Naive B cell (primary cell): ENCODE measurements at places on chromosomes 16 and 17.

- DNase-seq, result no peak
These were observed 135.7 kb upstream of the HS3ST2 start for GRCh38 chr16:22678311-22678710.

GRCh38 chr17:17712268-17712924 lies 31.1 kb downstream of the RAI1 start:
- DNase-seq, result no peak

DNA sequence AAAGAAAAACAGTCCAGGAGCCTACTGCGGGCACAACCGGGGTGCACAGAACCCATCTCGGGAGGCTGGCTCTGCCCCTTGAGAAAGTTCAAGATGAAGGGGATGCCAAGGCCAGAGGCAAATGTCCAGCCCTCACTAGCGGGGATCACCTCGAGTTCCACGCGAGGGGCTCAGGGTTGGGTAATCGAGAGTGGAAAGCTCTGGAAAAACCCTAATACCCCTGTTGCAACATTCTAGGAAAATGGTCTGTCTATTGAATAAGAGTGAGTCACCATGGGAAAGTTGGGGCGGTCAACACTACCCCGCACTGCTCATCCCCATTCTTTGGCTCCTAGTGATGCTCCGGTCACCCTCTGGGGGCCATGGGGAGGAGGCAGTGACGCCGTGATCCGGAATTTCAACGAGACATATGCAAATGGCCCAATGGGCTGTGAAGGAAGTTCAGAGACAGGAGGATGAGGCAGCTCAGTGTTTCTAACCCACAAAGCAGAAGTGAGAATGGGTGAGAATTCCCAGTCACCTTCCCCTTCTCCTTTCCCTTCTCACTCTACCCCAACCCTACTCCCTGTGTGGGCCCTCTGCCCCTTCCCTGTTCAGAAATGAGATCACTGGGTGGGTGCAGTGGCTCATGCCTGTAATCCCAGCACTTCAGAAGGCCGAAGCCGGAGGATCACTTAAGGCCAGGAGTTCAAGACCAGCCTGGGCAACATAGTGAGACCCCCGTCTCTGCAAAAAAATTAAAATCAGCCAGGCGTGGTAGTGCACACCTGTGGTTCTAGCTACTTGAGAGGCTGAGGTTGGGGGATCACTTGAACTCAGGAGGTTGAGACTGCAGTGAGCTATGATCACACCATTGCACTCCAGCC lies 22.4 kb downstream of the SOCS3 start:
- peak; percentile 87 for DNase-seq

DNA sequence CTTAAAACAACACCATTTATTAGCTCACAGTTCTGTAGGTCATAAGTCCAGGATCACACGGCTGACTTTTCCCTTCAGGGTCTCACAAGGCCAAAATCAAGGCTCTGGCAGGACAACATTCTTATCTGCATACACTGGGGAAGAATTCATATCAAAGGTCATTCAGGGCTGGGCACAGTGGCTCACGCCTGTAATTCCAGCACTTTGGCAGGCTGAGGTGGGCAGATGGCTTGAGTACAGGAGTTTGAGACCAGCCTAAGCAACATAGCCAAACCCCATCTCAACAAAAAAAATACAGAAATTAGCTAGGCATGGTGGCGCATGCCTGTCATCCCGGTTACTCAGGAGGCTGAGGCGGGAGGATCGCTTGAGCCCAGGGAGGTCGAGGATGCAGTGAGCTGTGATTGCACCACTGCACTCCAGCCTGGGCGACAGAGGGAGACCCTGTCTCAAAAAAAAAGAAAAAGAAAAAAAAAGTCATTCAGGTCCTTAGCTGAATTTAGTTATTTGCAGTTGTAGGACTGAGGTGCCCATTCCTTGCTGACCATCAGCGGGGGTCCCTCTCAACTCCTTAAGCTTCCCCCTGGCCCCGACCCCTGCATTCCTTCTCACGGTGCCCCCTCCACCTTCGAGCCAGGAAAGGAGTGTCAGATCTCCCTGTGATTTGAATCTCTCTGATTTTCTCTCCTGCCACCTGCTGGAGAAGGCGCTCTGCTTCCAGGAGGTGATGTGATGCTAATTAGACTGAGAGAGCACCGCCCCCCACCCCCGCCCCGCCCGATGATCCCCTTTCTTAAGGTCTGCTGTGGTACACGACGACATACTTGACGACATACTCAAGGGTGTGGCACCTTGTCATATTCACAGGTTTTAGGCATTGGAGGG lies 91.8 kb upstream of the CLEC18A start:
- DNase-seq, result no peak

- no peak for DNase-seq
These were observed 202.9 kb downstream of the RAB11FIP4 start for GRCh38 chr17:31594416-31594815.

DNA sequence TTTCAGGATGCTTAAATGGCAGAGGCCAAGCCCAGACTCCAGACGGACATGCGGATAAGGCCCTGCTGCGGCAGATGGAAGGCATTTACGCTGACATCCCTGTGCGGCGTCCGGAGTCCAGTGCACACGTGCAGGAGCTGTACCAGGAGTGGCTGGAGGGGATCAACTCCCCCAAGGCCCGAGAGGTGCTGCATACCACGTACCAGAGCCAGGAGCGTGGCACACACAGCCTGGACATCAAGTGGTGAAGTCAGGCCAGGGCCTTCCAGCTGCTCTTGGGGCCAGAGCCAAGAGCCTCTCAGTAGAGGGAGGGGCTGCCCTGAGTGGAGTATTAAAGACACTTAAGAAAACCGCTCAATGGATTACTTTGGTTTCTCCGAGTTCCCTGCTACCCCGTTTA lies 29.4 kb downstream of the NARF start:
- DNase-seq, result no peak
